ENCODE measurements at places on chromosomes 2 and 18. TPM values are rescaled to one million over a fixed set of nuclear protein-coding genes. Genes with fewer than 3 reads are reported as not detected.
A peak's percentile ranks its signal among the peaks of the same experiment; 100 is the strongest.

The POTEE gene
- not detected for polyA plus RNA-seq

The RMND5A gene
- polyA plus RNA-seq, result 14.8 TPM

The NYAP2 gene
- polyA plus RNA-seq, result not detected

The GKN2 gene
- polyA plus RNA-seq, result not detected

The ST6GAL2 gene
- polyA plus RNA-seq, result not detected

The COL6A3 gene
- polyA plus RNA-seq, result 0.04 TPM

DNA sequence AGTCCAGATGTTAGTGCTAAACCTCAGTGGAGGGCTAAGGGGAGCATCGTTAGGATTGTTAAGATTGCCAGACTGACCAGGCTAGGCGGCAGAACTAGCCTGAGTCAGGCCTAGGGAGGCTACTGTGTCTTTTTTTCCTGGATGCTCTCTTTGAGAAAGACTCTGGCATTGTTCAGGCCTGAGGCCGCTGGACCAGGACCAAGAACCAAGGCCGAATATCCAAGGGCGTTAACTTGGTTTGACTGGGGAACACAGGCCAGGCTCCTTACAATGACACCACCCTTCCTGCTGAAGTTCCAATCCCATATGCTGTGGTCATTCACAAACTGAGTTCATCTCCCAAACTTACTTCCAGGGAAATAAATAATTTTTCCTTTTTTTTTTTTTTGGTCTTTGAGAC lies 10.6 kb downstream of the HTRA2 start:
- no peaks in the 10 kb centered on the region for H3K4me1 ChIP-seq
- no peaks in the 10 kb centered on the region for H3K36me3 ChIP-seq
- H3K27me3 ChIP-seq, result no peaks in the 10 kb centered on the region
- DNase-seq, result no peak
- no peak overlapping the region for H3K27ac ChIP-seq
- no peak overlapping the region for H3K4me3 ChIP-seq

- peak overlapping the region; percentile 88 for H3K27ac ChIP-seq
- H3K27me3 ChIP-seq, result peaks cover 6% of the 10 kb centered on the region
- peak overlapping the region; percentile 100 for H3K4me3 ChIP-seq
- peaks cover 48% of the 10 kb centered on the region for H3K4me1 ChIP-seq
- H3K36me3 ChIP-seq, result no peaks in the 10 kb centered on the region
These were observed 901 bp downstream of the SPOPL start for GRCh38 chr2:138502255-138503086.

- H3K27me3 ChIP-seq, result peaks cover 17% of the 10 kb centered on the region
- peaks cover 57% of the 10 kb centered on the region for H3K4me1 ChIP-seq
- H3K36me3 ChIP-seq, result no peaks in the 10 kb centered on the region
- DNase-seq, result no peak
These were observed 100.1 kb downstream of the CABLES1 start for GRCh38 chr18:23235336-23235735.

- H3K4me3 ChIP-seq, result no peak overlapping the region
- H3K36me3 ChIP-seq, result no peaks in the 10 kb centered on the region
- H3K4me1 ChIP-seq, result no peaks in the 10 kb centered on the region
These were observed 31.8 kb upstream of the KCNE4 start for GRCh38 chr2:223019987-223020717.

DNA sequence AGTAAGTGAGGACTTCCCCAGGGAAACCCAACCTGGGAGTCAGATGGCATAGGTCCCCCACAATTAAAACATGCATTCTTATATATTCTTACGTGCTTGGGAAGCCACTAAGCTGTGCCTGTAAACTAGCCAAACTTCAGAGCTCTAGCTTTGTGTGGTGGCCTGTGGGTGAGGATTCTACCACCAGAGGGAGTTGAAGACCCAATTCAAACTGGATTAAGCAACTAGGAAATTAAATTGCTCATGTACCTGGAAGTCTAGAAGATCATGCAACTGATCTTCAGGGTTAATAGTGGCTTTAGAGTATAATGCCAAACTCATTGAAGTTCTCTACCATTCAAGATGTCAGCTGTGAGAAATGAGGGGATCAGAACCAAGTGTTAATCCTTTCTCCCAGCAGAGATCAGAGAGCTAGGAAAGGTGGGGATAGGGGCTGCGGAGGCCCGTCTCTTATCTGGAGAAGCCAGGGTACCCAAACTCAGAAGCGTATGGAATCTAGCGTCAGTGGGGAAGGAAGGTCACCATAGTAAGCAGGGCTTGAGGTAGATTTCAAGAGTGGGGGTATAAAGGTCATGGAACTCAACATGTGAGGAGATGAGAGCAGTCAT lies 53.2 kb upstream of the CCDC85A start:
- H3K4me1 ChIP-seq, result no peaks in the 10 kb centered on the region
- H3K27ac ChIP-seq, result no peak overlapping the region
- no peak for DNase-seq
- peaks cover 5% of the 10 kb centered on the region for H3K27me3 ChIP-seq

DNA sequence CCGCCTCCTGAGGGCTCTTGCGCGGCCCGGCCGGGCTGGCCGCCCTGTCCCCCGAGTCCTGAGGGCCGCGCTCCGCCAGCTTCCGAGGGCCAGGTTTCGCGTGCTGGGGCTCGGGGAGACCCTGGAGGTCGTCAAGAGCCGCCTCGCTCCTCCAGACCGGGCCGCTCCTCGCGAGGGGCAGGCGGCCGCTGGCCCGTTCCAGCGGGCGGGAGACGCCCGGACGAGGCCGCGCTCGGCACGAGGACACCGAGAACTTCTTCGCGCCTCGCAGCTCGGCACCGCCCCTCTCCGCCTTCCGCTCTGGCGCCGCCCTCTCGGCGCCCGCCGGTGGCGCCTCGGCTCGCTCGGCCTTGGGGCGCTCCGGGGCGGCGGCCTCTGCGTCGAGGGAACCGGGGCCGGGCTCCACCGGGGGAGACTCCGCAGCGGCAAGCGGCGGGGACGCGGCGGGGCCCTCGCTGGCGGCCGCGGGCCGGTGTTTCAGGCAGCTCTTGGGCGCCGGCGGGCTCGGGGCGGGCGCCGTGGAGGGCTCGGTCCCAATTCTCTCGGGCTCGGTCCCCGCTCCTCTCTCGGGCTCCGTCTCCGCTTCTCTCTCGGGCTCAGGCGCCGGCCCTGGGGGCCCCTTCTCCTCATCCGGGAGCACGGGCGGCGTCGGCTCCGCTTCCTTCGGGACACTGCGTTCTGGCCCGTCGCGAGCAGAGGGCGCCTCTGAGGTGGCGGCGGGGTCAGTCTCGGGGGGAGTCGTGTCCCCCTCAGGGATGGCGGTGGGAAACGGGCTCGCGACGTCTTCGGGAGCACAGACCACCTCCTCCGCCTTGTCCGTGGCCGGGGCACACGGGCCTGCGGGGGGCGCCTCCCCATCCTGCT lies 91.6 kb upstream of the MGAT4A start:
- peak; percentile 51 for DNase-seq
- peaks cover 9% of the 10 kb centered on the region for H3K4me1 ChIP-seq
- H3K27me3 ChIP-seq, result no peaks in the 10 kb centered on the region
- H3K4me3 ChIP-seq, result no peak overlapping the region

- no peak for DNase-seq
- peak overlapping the region; percentile 77 for H3K27ac ChIP-seq
- H3K36me3 ChIP-seq, result no peaks in the 10 kb centered on the region
These were observed 770 bp downstream of the ZNF396 start for GRCh38 chr18:35376393-35376741.

- peak overlapping the region; percentile 96 for H3K27ac ChIP-seq
- peak overlapping the region; percentile 97 for H3K4me3 ChIP-seq
- DNase-seq, result no peak
- peaks cover 20% of the 10 kb centered on the region for H3K4me1 ChIP-seq
These were observed 619 bp upstream of the FAM168B start for GRCh38 chr2:131093696-131094462.

- H3K4me3 ChIP-seq, result no peak overlapping the region
- H3K4me1 ChIP-seq, result no peaks in the 10 kb centered on the region
- no peak overlapping the region for H3K27ac ChIP-seq
- no peaks in the 10 kb centered on the region for H3K36me3 ChIP-seq
These were observed 80.9 kb upstream of the POU3F3 start for GRCh38 chr2:104772996-104773395.

- H3K4me1 ChIP-seq, result peaks cover 6% of the 10 kb centered on the region
- no peak overlapping the region for H3K27ac ChIP-seq
- no peaks in the 10 kb centered on the region for H3K36me3 ChIP-seq
- peaks cover 6% of the 10 kb centered on the region for H3K27me3 ChIP-seq
- no peak overlapping the region for H3K4me3 ChIP-seq
These were observed 206.1 kb upstream of the SETBP1 start for GRCh38 chr18:44474591-44474990.

DNA sequence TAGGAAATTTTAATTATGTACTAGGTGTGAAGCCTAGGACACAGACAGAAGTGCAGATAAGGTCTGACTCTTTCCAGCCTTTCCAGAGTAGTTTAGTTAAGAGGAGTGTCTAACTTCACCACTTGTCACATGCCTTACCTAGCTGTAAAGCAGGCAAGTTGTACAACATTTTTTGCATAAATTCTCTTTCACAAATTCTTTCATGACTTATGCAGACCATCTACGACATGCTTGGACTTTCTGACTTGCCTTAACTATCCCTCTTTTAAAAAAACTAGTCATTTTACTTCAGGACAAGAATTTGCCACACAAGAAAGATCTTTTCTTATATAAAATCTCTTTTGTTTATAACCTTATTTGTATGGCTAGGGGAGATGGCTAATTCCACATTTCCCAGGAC lies 1273.6 kb upstream of the SLC39A10 start:
- no peak overlapping the region for H3K4me3 ChIP-seq
- H3K4me1 ChIP-seq, result peaks cover 4% of the 10 kb centered on the region
- DNase-seq, result no peak
- H3K36me3 ChIP-seq, result no peaks in the 10 kb centered on the region
- no peaks in the 10 kb centered on the region for H3K27me3 ChIP-seq

- H3K4me1 ChIP-seq, result peaks cover 4% of the 10 kb centered on the region
- no peak overlapping the region for H3K27ac ChIP-seq
- no peak for DNase-seq
- H3K36me3 ChIP-seq, result peaks cover 33% of the 10 kb centered on the region
- H3K27me3 ChIP-seq, result no peaks in the 10 kb centered on the region
These were observed 1142.3 kb downstream of the RPIA start for GRCh38 chr2:89833780-89834117.

DNA sequence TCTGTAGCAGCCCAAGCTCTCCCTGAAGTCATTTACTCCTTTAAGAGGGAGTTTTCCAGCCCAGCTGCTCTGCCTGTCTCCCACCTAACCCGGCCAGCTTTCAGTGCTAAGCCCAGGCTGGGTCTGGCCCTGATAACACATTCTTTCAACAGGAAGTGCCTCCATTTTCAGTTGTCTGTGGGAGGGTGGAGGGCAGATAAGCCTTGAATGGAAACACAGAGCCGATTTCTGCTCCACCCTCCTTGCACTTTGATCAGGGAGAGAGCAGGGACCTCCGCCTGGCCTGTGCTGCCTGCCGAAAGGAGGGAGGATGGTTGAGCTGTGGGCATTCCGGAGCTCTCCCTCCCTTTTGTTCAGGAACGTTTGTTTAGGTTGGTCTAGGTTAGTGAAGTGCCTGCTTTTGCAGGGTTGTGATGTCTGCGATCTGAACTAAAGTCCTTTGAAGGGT lies 24.8 kb downstream of the GATA6 start:
- H3K4me1 ChIP-seq, result peaks cover 7% of the 10 kb centered on the region
- peaks cover 24% of the 10 kb centered on the region for H3K27me3 ChIP-seq

Measured in immature natural killer cell (primary cell).